Stimulated activated CD8-positive, alpha-beta memory T cell treated with anti-CD3 and anti-CD28 coated beads, Interleukin-15, amount 100 ng/mL, for 4 hours (primary cell): ENCODE measurements at places on chromosomes 13 and 19.

DNA sequence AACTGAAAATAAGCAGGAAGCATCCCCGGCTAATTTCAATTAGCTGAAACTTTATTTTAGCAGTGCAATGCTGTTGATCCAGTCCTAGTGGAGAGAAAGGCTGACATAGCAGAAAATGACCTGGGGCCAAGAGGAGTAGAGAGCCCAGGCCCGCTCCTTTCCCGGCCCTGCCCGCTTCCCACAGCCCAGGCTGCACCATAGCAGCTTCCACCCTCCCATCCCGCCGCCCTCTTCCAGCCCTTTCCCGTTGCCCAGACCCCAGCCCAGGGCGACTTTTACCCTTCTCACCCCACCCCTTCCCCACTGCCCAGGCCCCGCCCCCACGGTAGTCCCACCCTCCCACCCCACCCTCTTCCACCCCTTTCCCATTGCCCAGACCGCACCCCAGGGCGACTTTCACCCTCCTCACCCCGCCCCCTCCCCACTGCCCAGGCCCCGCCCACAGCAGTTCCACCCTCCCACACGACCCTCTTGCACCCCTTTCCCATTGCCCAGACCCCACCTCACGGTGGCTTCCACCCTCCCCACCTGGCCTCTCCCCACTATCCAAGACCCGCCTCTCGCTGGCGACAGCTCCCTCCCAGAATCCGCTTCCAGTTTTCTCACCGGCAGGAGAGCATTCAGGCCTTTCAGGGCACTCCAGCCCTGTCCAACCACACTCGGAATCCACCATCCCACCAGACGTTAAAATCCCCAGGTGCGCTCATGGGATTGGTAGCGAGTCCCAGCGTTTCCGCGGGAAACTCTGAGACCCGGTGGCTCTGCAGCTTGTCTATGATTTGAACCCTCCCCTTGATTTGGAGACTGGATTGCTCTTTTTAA, 8.3 kb downstream of the ZNF160 start:
- DNase-seq: no peak

- DNase-seq: no peak
Measured at GRCh38 chr19:42471554-42472249, 29.0 kb upstream of the CXCL17 start.

- no peak for DNase-seq
Measured at GRCh38 chr13:49497272-49497671, 1.5 kb downstream of the PHF11 start.

DNA sequence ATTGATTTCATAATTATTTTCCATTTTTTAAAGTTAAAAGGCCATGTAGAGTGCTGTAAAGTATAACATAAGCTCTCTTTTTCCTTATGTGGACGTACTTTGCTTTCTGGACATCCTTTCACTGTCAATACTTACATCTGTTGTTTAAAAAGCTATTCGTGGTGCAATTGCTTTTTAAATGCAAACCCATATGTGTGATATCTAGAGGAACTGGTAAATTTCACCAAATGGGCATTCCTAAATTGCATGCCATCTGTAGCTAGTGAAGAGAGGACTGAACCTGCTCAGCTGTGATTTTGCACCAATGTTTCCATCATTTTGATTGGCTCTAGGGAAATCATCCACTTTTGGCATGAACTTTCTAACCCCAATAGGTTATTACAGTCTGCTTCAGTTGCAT, 129.4 kb downstream of the PCDH17 start:
- DNase-seq: no peak

DNA sequence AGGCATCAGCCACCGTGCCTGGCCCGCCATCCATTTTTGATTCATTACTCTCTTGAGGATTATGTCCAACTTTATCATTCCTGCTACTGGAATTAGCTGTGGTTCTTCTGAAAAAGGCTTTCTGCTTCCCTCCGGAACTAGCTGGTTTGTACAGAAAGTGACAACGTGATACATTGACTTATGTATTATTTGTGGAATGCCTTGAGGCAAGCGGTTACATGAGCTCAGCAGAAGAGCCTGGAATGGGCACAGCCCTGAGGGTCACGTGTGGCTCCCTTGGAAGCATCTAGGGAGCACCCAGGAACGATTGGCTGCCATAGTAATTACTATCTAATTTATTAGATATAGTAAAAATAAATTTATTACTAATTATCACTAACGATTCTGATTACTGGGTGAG, 14.4 kb upstream of the RETN start:
- no peak for DNase-seq

DNA sequence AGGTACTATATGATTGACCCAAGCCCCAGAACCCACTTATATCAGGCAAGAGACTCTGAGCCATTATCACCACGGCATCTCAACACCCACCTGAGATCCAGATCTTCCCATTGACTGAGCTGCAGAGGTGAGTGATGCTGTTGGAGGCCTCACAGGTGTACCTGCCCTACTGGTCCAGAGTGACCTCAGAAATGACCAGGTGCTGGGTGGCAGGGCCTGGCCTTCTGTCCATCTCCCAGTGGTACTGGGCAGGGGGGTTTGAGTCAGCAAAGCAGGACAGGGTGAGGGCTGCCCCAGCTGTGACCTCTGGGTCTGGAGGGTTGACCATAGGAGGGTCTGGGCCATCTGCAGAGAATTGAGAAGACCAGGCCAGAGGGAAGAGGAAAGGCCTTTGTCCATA, 13.2 kb upstream of the CEACAM20 start:
- no peak for DNase-seq

DNA sequence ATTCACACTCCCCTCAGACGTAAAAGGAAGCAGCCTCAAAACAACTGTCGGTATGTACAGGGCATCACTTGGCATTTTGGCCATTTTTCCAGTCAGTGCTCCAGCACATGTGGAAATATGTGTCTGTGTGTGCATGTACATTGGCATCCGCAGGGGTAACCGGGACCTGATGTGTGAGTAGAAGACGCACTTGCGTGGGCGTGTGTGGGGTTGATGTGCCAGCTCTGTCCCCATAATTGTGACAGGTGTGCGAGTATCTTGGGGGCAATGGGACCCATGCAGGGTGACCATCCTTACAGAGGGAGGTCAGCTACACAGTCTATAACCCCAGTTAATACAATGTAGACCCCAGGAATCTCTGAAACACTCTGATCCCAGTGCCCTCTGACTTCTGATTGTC, 7.3 kb upstream of the ZNF331 start:
- DNase-seq: no peak

DNA sequence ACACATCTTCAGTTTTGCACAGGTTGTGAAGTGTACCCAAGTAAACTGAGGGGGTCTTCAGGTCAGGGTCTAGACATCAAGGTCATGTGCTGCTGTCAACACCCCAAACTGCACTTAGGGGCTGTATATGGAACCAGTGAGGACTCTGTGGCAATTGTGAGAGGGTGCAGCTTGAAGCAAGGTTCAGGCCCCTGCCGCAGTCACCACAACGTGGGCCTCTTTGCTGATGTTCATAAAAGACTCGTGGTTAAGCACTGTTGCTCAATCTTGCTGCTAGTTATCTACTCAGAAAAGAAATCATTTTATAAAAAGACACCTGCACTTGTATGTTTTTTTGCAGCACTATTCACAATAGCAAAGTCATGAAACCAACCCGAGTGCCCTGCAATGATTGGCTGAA, 907.4 kb downstream of the UQCRFS1 start:
- DNase-seq: no peak

DNA sequence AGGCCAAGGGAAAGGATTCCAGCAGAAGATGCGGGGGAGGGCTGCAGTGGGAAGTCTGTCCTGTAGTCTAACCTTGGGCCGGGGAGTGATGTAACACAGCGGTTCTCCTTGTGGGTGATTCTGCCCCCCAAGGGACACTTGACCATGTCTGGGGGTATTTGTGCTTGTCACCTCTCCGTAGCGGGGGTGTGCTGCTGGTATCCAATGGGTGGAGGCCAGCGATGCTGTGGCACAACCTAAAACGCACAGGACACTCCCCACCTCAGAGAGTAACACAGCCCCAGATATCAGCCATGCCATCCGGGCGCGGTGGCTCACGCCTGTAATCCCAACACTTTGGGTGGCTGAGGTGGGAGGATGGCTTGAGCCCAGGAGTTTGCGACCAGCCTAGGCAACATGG, 36.3 kb downstream of the ZNRF4 start:
- no peak for DNase-seq

DNA sequence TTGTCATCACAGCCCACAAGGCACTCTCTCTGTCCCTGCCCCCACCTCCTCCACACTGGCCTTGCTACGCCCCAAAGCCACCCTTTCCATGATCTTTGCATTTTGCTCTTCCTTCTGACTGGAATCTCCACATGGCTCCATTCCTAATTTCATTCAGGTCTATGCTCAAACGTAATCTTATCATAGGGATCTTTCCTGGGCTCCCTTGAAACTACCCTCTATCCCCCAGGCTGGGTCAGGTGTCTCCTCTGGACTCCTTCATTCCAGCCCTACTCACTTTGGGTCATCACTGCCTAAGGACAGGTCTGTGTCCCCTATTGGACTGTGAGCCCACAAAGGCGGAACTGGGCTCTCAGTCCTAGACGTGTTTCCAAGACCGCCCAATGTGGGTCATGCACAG, 3.1 kb downstream of the GEMIN7 start:
- no peak for DNase-seq

GRCh38 chr13:50921706-50922105, 12.1 kb downstream of the RNASEH2B start:
- DNase-seq: no peak

DNA sequence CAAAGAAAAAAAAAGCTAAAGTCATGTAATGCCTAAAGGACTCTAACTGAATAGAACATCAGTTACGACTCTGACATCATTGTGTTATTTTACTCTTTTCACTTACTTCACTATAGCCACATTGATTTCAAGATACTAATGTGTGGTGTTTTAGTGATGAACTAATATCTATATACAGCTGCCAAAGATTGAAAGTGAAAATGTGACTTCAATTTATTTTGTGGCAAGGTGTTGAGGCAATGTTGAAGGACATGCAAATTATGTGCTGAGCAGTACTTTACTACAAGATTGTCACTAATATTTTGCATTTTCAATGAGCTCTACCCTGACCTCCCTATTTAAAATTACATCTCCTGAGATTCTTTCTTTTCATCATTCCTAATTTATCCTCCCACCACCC, 1911.9 kb upstream of the PCDH20 start:
- DNase-seq: no peak

DNA sequence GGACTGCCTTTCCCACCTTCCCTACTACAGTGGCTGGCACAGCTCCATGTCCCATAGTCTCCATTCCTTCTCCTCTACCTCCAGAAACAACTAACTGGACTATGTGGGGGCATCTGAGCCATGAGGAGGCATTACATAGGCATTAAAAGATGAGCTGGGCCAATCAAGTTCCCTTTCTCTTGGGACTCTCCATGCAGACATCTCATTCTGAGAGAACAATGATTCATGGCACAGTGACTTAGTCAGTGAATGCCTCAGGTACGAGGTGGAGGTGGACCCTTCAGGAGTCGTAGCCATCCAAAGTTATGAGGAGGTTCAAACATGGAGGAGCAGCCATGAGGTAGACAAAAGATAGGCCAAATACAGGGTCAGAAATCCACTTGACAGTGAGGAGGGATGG, 70.0 kb downstream of the GPC6 start:
- DNase-seq: no peak

DNA sequence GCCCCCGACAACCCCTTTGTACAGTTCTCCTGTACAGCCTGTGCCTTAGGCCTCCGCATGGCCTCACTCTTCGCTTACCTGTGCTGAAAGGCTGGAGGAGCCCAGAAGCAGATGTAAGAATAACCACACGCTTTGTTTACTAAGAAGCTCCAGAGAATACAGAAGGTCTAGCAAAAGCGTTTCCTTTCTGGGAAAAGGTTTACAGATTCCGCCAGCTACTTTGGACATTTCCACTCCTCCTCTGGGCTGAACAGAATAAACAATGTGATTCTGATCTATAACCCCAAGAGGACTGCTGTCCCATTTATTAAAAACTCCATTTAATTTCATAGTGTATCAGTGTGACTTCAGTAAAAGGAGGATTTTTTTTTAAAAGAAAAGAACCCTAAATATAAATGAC, 339.2 kb downstream of the DNAJC15 start:
- no peak for DNase-seq
